ENCODE measurements at places on chromosomes 6 and 20. TPM values are rescaled to one million over a fixed set of nuclear protein-coding genes. Genes with fewer than 3 reads are reported as not detected.

- DNase-seq, result no peak
Measured at GRCh38 chr6:85172705-85173104, 277.2 kb upstream of the NT5E start.

- DNase-seq, result no peak
Measured at GRCh38 chr6:147999001-147999540, 343.6 kb upstream of the SASH1 start.

DNA sequence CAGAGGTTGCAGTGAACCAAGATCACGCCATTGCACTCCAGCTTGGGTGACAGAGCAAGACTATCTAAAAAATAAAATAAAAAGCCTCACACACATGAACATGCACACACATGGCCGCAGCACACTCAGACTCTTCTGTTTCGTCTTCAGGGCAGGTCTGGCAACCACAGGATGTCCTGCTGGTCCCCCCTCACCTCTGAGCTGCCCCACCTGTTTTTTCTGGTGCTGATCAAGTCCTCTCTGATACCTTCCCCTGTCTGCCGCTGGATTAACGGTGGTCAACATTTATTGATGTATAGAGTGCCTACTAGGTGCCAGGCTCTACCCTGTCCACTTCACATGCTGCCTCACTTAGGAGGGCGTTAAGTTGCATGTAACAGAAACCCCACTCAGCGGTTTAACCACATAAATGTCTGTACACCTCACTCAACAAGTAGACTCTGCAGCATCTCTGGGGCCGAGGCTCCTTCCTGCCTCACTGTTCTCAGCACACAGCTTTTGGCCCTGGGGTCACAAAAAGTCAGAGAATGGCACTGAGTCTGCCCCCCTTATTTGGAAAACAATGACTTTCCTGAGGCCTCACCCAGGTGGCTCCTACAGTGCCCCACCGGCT lies 4.5 kb upstream of the AP5S1 start:
- DNase-seq, result no peak

Gene SPDEF
- polyA plus RNA-seq, result not detected

Gene MMP24
- 2.1 TPM for polyA plus RNA-seq

GRCh38 chr6:44462797-44463727 lies 75.6 kb downstream of the CDC5L start:
- no peak for DNase-seq

Gene TXLNB
- 1.8 TPM for polyA plus RNA-seq

- no peak for DNase-seq
Measured at GRCh38 chr6:134201716-134202115, 116.2 kb downstream of the SGK1 start.

GRCh38 chr6:37393381-37393929 lies 39.6 kb upstream of the CMTR1 start:
- no peak for DNase-seq

GRCh38 chr6:44038543-44039065 lies 88.6 kb downstream of the MRPL14 start:
- no peak for DNase-seq

DNA sequence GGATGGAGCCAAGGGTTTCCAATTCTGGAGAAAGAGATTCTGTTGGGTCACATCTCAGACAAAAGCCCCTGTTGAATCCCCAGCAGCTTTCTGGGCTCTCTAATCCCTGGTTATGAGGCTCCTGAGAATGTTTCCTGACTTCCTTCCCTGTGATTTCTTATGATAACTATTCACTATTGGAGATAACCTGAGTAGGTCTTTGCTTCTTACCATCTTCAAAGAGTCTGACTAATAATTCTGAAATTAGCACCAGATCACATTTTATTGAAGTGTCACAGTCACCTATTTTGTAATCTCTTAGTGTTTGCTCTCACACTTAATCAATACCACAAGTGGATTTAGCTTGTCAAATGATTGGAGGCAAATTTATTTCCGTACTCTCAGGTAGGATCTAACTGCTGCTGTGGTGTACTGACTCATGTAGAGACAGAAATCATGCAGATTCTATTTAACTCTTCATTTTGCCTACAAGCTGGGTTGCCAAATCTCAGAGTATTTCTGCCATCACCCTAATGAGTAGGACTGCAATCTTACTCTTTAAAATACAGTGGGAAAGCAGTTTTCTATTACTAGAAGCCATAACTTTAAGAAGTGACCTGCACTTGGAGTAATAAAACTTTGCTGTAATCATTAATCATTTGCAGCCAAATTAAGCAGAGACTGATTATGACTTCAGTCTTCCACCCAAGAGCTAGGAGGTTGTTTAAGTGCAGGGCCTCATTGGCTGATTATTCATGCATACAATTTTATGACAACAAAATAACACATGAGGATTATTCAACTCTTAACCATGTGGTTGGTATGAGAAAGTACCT lies 422.1 kb downstream of the EPM2A start:
- DNase-seq, result no peak

DNA sequence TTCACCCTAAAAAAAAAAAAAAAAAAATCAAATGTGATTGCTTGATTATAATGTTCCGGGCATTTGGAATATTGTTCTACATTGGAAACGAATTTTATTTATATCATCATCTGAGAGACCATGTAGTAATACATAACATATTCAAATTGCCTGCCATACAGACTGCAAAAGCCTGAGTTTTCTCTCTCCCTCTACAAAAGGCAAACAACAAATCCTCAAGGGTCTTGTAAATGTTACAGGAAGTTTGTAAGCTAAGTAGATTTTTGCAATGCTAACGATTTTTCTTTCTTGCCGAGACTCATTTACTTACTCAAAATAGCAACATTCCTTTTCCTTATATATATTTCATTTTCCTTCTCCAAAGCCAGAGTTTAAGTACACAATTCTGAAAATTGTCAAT lies 49.0 kb upstream of the HTR1E start:
- no peak for DNase-seq
